ENCODE measurements at places on chromosomes 4 and X.

DNA sequence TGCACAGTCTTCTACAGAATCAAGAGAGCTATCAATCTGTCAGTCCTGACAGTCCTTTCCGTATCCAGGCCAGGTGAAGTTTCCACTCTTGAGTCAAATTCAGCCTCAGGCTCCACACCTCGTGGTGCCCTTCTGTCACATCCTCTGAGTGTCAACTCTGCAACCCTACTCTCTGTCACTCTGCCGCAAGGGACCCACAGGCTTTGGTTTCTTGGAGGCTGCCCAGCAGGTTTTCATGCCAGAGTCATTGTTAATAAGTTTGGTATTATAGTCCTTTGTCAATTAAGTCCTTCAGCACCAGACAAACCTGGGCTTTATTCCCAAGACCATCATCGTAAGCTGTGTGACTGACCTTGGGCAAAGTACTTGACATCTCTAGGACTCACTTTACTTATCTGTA lies 83.4 kb upstream of the KLHL13 start:
- no peak for DNase-seq

GRCh38 chrX:9312922-9313867 lies 151.7 kb upstream of the TBL1X start:
- peak; percentile 58 for DNase-seq

GRCh38 chrX:137427816-137428215 lies 138.1 kb upstream of the ZIC3 start:
- DNase-seq, result no peak

DNA sequence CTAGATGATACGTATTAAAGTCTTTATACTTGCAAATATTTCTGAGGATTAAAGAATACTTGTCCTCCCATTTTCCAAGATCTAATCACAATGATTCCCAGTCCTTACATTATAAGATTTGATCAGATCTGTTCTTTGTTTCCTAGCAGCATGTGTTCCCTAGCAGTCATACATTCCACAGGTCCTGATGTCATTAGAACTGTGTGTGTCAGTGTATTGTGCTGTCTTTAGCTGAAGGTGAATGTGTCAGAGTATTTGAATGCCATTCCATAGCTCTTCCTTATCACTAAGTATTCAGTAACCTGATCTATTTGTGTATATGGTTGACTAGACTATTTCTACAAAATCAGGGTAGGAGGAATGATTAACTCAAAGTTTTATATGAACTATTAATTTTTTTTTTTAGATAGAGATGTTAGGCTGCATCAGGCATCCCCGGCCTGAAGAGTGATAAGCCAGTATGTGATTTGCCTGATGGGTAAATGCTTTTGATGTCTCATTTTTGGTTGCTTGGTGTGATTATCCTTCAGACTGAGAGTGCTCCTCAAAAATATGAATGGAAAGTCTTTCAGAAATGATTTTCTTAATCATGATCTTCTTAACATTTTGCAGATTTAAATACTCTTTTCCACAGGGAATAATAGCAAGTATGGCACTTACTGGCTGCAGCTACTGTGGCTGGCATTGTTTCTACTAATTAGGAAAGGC lies 4.4 kb downstream of the ADGRL3 start:
- DNase-seq, result no peak

GRCh38 chrX:153537526-153538295 lies 20.3 kb downstream of the ATP2B3 start:
- DNase-seq, result no peak

- no peak for DNase-seq
Observed at GRCh38 chr4:28341784-28342183, 1481.1 kb downstream of the STIM2 start.

- no peak for DNase-seq
Observed at GRCh38 chr4:72875545-72875944, 194.0 kb downstream of the COX18 start.

- DNase-seq, result no peak
Observed at GRCh38 chr4:81604683-81605218, 133.0 kb upstream of the RASGEF1B start.

DNA sequence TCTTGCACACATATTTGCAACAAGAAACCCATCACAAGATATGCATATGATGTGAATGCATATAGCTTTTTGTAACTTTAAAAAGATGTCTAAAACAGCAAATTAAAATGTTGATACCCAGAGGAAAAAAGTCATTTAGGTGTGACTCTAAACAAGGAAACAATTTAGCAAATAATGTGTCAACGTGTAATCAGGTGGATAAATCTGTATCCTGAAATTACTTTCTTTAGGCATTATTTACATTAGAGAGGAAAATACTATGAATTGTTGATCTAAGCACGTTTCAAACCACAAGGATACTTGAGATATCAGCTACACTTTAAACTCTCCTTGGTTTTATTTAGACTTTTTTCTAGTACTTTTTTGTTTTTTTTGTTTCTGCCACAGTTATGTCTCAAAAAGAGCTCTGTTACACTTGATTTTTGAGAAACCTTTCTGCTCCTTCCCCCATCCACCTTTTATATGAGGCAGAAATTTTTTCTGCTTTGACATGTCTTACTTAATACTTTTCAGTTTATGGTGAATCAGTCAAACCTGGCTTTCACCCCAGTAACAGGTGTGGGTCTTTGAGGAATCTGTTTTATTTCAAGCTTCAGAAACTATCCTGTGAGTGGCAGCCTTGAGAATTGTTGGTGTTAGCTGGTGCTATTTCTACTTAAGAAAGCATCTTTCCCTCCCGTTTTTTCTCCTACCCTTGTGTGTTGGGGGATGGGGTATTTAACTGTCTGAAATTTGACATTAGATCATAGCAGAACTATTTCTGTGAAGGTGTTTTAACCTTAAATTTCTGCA lies 1.9 kb downstream of the NPNT start:
- no peak for DNase-seq

Measured in activated naive CD8-positive, alpha-beta T cell treated with anti-CD3 and anti-CD28 coated beads, Interleukin-2, amount 10 ng/mL, durations not matched to agents 7 days and 5 days (primary cell).